Kidney capillary endothelial cell (primary cell): ENCODE measurements at places on chromosomes 1 and 21.

- no peak for DNase-seq
Observed at GRCh38 chr21:39694750-39695149, 50.2 kb upstream of the IGSF5 start.

GRCh38 chr1:117757668-117758067 lies 151.8 kb downstream of the TENT5C start:
- DNase-seq, result no peak

DNA sequence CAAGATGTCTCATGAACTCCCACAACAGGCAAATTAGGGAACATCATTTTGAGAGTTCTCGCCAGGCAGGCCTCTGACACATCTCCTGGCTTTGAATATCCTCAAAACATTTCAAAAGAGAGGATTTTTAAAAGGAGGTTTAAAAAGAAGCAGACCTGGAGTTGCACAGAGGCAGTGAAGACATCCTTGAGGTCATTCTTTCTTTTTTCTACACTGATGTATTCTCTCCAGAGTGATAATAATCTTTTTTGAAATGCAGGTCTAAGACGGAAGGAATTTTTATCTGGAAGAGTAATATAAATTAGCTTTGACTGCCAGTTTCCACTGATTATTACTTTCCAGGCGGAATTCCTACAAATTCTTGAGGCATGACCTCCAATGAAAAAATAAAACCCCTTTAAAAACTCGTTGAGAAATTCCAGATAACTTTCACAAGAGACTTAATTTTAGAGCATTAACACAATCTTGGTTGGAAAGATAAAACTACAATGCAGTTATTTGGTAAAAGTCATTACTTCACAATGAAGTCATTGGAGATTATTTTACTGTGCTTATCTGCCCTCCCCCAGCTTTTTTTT lies 125.0 kb downstream of the LYPLAL1 start:
- no peak for DNase-seq

- no peak for DNase-seq
Observed at GRCh38 chr1:236746785-236747184, 48.3 kb upstream of the MTR start.

- no peak for DNase-seq
Observed at GRCh38 chr21:16137106-16137505, 407.3 kb downstream of the USP25 start.

- DNase-seq, result no peak
Observed at GRCh38 chr1:41478118-41478748, 6.2 kb downstream of the EDN2 start.

DNA sequence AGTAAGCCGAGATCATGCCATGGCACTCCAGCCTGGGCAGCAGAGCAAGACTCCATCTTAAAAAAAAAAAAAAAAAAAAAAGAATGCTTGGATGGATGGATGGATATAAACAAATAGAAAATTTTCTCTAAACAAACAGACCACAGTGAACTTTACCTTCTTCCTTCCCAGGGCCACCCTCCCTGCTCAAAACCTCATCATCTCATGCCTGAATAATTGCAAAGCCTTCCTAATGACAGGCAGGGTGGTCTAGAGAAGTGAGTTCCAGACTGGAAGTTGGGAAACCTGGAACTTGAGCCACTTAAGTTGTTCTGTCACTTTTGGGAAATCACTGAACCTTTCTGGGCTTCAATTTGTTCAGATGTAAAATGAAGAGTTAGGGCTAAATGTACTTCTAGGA lies 17.6 kb downstream of the ATP2B4 start:
- DNase-seq, result no peak
